ENCODE measurements at places on chromosomes 7 and 10.

DNA sequence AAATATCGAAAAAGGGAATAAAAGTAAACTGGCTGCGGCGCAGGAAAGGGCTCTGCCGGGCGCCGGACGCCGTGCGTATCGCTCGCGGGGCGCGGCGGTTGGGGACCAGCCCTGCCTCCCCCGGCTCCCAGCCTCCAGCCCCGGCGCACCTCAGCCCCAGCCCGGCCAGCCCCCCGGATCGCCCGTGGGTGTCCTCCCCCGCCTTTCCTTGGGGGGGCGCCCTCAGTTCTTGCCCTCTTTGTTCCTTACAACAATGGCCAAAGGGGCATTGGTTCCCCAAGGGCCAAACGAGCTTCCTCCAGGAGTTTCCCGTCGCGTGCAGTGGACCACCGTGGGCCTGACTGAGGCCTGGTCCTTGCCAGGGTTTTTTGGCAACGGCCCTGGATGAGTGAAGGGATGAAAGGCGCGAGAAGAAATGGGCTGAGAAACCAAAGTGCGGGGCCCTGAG, 1.2 kb downstream of the MACROH2A2 start:
- peak; percentile 49 for DNase-seq
- H3K27me3 ChIP-seq: peaks cover 88% of the 10 kb centered on the region
- H3K36me3 ChIP-seq: no peaks in the 10 kb centered on the region
- peaks cover 4% of the 10 kb centered on the region for H3K4me1 ChIP-seq

GRCh38 chr10:123559823-123560092, 106.4 kb upstream of the GPR26 start:
- DNase-seq: no peak
- no peaks in the 10 kb centered on the region for H3K4me1 ChIP-seq
- H3K27me3 ChIP-seq: no peaks in the 10 kb centered on the region
- H3K27ac ChIP-seq: no peak overlapping the region
- H3K36me3 ChIP-seq: no peaks in the 10 kb centered on the region
- no peak overlapping the region for H3K4me3 ChIP-seq

- no peak for DNase-seq
- H3K4me3 ChIP-seq: no peak overlapping the region
- no peak overlapping the region for H3K27ac ChIP-seq
Observed at GRCh38 chr7:91165006-91165845, 99.0 kb upstream of the FZD1 start.

- DNase-seq: no peak
- H3K27me3 ChIP-seq: no peaks in the 10 kb centered on the region
- H3K4me3 ChIP-seq: no peak overlapping the region
- H3K4me1 ChIP-seq: no peaks in the 10 kb centered on the region
Observed at GRCh38 chr7:18179093-18179492, 151.4 kb upstream of the PRPS1L1 start.

GRCh38 chr7:28350662-28351061, 61.7 kb upstream of the CREB5 start:
- no peak overlapping the region for H3K27ac ChIP-seq
- H3K36me3 ChIP-seq: no peaks in the 10 kb centered on the region
- H3K27me3 ChIP-seq: no peaks in the 10 kb centered on the region
- H3K4me1 ChIP-seq: peaks cover 8% of the 10 kb centered on the region
- no peak overlapping the region for H3K4me3 ChIP-seq

DNA sequence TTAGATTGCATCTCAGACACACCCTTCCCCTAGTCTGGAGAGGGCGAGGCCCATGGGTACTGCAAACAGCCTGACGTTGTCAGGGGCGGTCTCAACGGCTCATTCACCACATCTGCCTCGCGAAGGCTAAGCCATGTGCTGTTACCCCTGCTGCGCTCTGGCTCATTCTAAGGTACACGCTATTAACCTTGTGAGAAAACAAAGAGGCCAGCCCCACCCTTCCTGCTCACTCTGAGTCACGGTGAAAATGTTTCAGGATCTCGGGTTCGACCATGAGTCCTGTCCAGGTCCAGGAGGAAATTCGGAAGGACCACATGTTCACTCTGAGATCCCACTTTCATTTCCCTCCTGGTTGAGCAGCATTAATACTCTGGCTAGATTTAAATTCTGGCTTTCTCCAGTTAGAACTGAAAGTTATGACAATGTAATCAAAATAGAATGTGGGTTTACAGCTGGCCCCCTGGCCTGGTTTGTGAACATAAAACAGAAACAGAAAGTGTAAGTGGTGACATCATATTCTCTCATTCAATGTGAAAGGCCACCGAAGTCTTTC, 55.2 kb downstream of the EGFR start:
- no peaks in the 10 kb centered on the region for H3K27me3 ChIP-seq
- H3K4me3 ChIP-seq: no peak overlapping the region
- no peaks in the 10 kb centered on the region for H3K36me3 ChIP-seq
- peak; percentile 28 for DNase-seq
- no peaks in the 10 kb centered on the region for H3K4me1 ChIP-seq

- H3K4me1 ChIP-seq: peaks cover 4% of the 10 kb centered on the region
- H3K27me3 ChIP-seq: no peaks in the 10 kb centered on the region
- H3K36me3 ChIP-seq: no peaks in the 10 kb centered on the region
- no peak overlapping the region for H3K4me3 ChIP-seq
Observed at GRCh38 chr10:100976906-100977305, 7.6 kb downstream of the SEMA4G start.

- H3K27ac ChIP-seq: no peak overlapping the region
- H3K27me3 ChIP-seq: no peaks in the 10 kb centered on the region
- H3K36me3 ChIP-seq: no peaks in the 10 kb centered on the region
- H3K4me1 ChIP-seq: no peaks in the 10 kb centered on the region
Observed at GRCh38 chr10:29039677-29040189, 249.1 kb upstream of the LYZL1 start.

DNA sequence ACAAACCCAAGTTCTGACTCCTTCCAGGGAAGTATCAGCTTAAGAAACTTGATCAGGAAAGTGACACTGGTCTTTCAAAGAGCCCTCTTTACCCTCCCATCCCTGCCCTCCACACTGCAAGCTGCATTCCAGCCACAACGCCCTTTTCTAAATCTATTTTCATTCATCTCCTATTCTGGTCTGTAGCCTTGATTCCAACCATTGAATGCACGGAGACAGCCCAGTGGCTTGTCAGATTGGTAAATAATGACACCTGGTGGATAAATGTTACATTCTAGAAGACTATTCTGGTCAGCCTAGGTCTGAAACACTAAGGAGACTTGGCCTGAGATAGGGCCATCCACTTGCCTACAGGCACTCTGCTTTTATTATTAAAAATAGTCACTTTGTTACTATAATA, 20.9 kb downstream of the MORN4 start:
- no peak overlapping the region for H3K27ac ChIP-seq
- no peaks in the 10 kb centered on the region for H3K27me3 ChIP-seq
- DNase-seq: peak; percentile 81
- no peaks in the 10 kb centered on the region for H3K4me1 ChIP-seq
- no peaks in the 10 kb centered on the region for H3K36me3 ChIP-seq
- no peak overlapping the region for H3K4me3 ChIP-seq

DNA sequence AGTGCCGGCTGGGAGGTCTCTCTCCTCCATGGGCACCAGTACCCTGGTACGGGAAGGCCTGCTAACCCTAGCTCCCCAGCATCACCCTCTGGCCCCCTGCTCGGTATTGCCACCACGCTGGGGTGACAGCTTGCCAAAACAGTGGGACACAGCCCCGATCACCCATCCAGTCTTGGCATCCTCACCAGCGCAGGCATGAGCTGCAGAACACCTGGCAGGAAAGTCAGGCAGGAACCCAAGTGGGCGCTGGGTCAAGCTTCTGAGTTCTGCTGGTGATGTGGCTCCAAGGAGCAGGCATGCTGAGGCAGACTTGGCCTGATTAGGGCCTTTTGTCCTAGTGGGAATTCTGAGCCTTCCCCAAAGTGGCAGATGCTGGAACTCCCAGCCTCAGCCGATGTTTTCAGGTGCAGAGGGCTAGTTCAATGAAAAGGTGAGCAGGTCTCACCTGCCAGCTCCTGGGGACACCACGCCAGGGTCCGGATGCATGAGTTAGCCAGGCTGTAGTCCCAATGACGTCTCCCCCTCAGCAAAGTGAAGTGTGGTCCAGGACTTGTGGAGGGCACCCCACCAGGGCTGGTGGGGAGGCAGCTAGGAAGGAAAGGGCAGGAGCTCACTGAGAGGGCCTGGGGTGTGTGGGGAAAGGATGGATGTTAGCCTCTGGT, 8.5 kb upstream of the ZNF22 start:
- no peak overlapping the region for H3K27ac ChIP-seq
- no peak for DNase-seq
- H3K4me3 ChIP-seq: no peak overlapping the region
- no peaks in the 10 kb centered on the region for H3K36me3 ChIP-seq
- no peaks in the 10 kb centered on the region for H3K27me3 ChIP-seq

GRCh38 chr10:13425397-13425796, 77.3 kb upstream of the SEPHS1 start:
- no peaks in the 10 kb centered on the region for H3K4me1 ChIP-seq
- H3K4me3 ChIP-seq: no peak overlapping the region
- no peak overlapping the region for H3K27ac ChIP-seq
- H3K27me3 ChIP-seq: no peaks in the 10 kb centered on the region

DNA sequence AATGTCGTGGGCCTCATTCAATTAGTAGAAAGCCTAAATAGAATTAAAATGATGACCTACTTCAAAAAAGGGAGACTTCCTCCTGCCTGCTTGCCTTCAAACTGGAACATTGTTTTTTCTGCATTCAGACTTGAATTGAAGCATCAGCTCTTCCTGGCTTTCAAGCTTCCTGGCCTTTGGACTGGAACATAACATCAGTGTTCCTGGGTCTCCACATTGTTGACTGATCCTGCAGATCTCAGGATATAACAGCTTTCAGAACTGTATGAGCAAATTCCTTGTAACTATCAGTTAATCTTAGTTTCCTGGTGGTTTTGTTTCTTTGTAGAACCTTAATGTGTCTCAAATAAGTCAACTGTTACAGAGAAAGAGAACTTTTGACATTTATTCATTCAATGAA, 18.6 kb downstream of the MAGI2 start:
- no peaks in the 10 kb centered on the region for H3K27me3 ChIP-seq
- H3K27ac ChIP-seq: no peak overlapping the region
- no peak for DNase-seq
- no peaks in the 10 kb centered on the region for H3K4me1 ChIP-seq

DNA sequence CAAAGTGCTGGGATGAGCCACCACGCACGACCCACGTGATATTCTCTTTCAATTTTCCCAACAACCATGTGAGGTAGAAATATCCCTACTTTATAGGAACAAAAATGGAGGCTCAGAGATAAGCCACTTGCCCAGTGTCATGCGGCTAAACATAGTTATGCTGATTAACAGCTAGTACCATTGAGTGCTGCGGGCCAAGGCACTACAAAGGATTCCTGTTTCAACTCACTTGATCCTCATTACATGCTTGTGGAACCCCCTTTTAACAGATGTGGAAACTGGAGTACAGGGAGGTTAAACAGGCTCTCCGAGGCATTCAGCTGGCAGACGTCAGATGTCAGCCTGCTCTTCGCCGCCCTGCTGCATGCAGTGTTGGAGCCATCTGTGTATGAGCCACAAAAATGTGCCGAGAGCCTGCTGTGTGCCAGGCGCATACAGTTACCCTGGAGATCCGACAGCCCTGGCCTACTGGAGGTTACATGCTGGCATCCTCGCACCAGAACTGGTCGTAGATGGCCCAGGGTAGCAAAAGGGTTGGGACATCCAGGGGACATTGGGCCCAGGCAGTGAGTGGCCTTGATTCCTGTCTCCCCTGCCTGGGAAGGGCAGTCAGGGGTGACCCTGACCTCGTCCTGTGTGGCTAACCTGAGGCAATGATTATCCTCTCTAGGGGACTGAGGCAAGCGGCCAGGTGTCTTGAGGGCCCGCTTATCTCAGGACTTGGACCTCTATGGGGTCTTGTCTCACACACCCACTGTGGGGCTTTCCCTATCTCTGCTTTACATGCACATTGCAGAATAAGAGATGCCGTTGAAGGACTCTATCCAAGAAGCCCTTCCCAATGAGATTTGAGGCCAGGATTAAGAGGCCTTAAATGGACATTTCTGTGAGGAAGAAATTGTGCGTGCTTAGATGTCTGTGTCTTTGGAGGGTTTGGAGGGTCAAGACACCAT, 18.5 kb upstream of the SRGN start:
- H3K4me3 ChIP-seq: no peak overlapping the region
- H3K4me1 ChIP-seq: no peaks in the 10 kb centered on the region
- H3K27me3 ChIP-seq: no peaks in the 10 kb centered on the region

GRCh38 chr7:119572132-119572531, 700.8 kb upstream of the KCND2 start:
- no peak overlapping the region for H3K27ac ChIP-seq
- no peak overlapping the region for H3K4me3 ChIP-seq

DNA sequence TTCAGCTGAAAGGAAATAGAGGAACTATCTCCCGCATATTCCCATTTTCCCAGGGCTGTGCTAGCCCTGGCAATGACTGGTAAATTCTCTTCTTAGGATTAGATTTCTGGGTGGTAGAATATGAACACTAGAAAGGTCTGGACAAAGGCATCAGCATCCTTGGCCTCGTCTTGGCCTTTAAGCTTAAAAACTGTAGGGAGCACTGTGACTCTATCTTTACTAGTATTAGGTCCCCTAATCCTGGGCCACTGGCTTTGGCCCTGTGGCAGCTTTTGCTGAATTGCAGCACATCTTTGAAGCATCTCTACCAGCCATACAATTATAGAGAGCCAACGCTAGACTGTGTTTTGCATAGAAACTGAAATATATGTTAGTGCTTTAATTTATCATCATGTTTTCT, 41.5 kb upstream of the EBLN1 start:
- no peak overlapping the region for H3K27ac ChIP-seq
- H3K4me3 ChIP-seq: no peak overlapping the region
- no peaks in the 10 kb centered on the region for H3K4me1 ChIP-seq
- DNase-seq: peak; percentile 48
- H3K27me3 ChIP-seq: peaks cover 44% of the 10 kb centered on the region

GRCh38 chr7:128136215-128136597, 104.9 kb upstream of the LEP start:
- H3K36me3 ChIP-seq: no peaks in the 10 kb centered on the region
- H3K4me1 ChIP-seq: peaks cover 11% of the 10 kb centered on the region
- peak; percentile 72 for DNase-seq
- H3K4me3 ChIP-seq: peak overlapping the region; percentile 77

- H3K27me3 ChIP-seq: no peaks in the 10 kb centered on the region
- H3K4me3 ChIP-seq: no peak overlapping the region
- no peak overlapping the region for H3K27ac ChIP-seq
Observed at GRCh38 chr10:5887029-5887428, 2.7 kb downstream of the ANKRD16 start.

GRCh38 chr10:130282492-130283218, 146.5 kb downstream of the GLRX3 start:
- 0 out of 2 replicates have a peak, but pooled peaks cover 4% of the 10 kb centered on the region for H3K36me3 ChIP-seq
- no peak overlapping the region for H3K27ac ChIP-seq
- H3K27me3 ChIP-seq: no peaks in the 10 kb centered on the region
- H3K4me3 ChIP-seq: no peak overlapping the region

GRCh38 chr10:96263176-96263575, 8.2 kb downstream of the BLNK start:
- no peak overlapping the region for H3K27ac ChIP-seq
- DNase-seq: no peak
- no peaks in the 10 kb centered on the region for H3K36me3 ChIP-seq
- no peaks in the 10 kb centered on the region for H3K27me3 ChIP-seq
